ENCODE measurements at places on chromosomes 7 and 10. TPM values are rescaled to one million over a fixed set of nuclear protein-coding genes. Genes with fewer than 3 reads are reported as not detected.

TTYH3 gene
- 51.4 TPM for total RNA-seq

ZNF467 gene
- 0.72 TPM for total RNA-seq

NPTX2 gene
- 4.3 TPM for total RNA-seq

ABCA13 gene
- total RNA-seq: 1.3 TPM

METTL27 gene
- 2.4 TPM for total RNA-seq

UNCX gene
- not detected for total RNA-seq

CUZD1 gene
- total RNA-seq: 0.22 TPM

CTAGE4 gene
- total RNA-seq: 0.88 TPM

TRPV5 gene
- not detected for total RNA-seq

RBM20 gene
- under 0.01 TPM for total RNA-seq

TNS3 gene
- total RNA-seq: 172 TPM

COL13A1 gene
- 34.2 TPM for total RNA-seq

TRIM24 gene
- 18.0 TPM for total RNA-seq

ANLN gene
- total RNA-seq: 236 TPM

PAOX gene
- 8.5 TPM for total RNA-seq

WAPL gene
- 46.2 TPM for total RNA-seq

NYAP1 gene
- 0.72 TPM for total RNA-seq

AS3MT gene
- 0.88 TPM for total RNA-seq

NAT16 gene
- not detected for total RNA-seq

GPR15LG gene
- not detected for total RNA-seq

LBX1 gene
- total RNA-seq: not detected

CCDC3 gene
- under 0.01 TPM for total RNA-seq

EPO gene
- not detected for total RNA-seq

HGF gene
- total RNA-seq: 282 TPM

C1QL3 gene
- not detected for total RNA-seq

MRLN gene
- total RNA-seq: not detected

TBATA gene
- not detected for total RNA-seq

CPXM2 gene
- total RNA-seq: 0.72 TPM

EBLN1 gene
- total RNA-seq: not detected

SRRM3 gene
- 0.66 TPM for total RNA-seq

SLC12A9 gene
- 16.9 TPM for total RNA-seq

STEAP4 gene
- under 0.01 TPM for total RNA-seq

NXPH1 gene
- not detected for total RNA-seq

LRRD1 gene
- under 0.01 TPM for total RNA-seq

HOXA3 gene
- 2.3 TPM for total RNA-seq

CYP17A1 gene
- not detected for total RNA-seq

LEP gene
- total RNA-seq: not detected

FERD3L gene
- total RNA-seq: not detected

HABP2 gene
- total RNA-seq: not detected

All from placental pericyte (primary cell).